NCI-H226 (cell line): ENCODE measurements at places on chromosomes 6 and 20.

- no peak for DNase-seq
These were observed 8.4 kb upstream of the OPRM1 start for GRCh38 chr6:154030646-154031045.

DNA sequence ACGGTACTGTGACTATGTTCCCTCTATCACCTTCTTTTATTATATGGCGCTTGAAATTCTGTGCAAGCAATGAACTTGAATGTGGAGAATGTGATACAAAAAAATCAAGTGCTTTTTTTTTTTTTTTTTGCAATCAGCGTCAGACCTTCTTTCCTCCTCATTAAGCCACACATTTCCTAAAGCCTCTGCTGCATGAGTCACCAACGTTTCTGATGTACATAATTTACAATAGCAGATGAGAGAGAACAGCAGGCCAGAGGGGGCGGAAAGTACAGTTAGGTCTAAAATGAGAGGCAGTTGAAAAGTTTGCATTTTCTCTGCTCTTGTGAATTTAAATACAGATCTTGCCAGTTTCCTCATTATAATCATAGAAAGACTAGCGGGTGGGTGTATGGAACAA, 114.6 kb upstream of the RIPOR2 start:
- no peak for DNase-seq

DNA sequence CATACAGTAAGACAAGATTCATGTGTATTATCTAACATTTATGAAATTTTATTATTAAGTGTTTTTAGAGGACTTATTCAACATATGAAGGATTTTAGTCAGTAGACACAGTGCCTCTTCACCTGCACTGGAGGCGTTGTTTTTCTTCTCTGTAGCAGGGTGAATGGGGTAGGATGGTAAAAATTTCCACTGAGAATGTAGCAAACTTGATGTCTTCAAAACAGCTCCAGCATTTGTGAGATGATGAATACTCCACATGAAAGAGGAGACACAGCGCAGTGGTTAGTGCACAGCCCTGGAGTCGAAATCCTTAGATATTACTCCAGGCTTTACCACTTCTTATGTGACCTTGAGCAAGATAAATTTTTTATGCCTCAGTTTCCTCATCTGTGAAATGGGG, 110.5 kb upstream of the AHI1 start:
- no peak for DNase-seq

DNA sequence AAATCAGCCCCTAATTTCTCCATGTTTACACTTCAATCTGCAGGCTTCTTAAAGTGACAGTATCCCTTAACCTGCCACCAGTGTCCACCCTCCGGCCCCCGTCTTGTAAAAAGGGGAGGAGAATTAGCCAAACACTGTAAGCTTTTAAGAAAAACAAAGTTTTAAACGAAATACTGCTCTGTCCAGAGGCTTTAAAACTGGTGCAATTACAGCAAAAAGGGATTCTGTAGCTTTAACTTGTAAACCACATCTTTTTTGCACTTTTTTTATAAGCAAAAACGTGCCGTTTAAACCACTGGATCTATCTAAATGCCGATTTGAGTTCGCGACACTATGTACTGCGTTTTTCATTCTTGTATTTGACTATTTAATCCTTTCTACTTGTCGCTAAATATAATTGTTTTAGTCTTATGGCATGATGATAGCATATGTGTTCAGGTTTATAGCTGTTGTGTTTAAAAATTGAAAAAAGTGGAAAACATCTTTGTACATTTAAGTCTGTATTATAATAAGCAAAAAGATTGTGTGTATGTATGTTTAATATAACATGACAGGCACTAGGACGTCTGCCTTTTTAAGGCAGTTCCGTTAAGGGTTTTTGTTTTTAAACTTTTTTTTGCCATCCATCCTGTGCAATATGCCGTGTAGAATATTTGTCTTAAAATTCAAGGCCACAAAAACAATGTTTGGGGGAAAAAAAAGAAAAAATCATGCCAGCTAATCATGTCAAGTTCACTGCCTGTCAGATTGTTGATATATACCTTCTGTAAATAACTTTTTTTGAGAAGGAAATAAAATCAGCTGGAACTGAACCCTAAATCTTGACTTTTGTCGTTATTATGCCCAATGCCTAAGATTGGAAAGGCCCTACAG, 4.5 kb downstream of the SOX4 start:
- no peak for DNase-seq

GRCh38 chr6:22966691-22967422, 397.5 kb downstream of the HDGFL1 start:
- DNase-seq = no peak

DNA sequence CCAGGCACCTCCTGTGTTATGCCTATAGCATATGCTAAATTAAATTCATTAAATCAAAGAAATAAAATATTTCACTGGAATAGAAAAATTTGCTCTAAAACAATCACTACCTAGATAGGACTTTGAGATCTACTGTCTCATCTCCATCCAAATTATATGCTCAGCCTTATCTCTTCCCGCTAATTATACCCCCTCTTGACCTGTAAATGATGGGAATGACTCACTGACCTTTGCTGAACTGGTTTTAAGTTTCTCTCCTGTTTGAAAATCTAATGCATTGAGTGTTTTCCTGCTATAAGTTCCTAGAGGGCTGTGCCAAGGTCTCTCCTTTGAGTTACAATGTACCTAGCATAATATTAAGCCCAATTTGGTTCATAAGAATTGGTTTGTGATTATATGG, 110.1 kb downstream of the BMP2 start:
- no peak for DNase-seq

GRCh38 chr6:139904158-139904533, 529.7 kb upstream of the CITED2 start:
- DNase-seq = no peak

DNA sequence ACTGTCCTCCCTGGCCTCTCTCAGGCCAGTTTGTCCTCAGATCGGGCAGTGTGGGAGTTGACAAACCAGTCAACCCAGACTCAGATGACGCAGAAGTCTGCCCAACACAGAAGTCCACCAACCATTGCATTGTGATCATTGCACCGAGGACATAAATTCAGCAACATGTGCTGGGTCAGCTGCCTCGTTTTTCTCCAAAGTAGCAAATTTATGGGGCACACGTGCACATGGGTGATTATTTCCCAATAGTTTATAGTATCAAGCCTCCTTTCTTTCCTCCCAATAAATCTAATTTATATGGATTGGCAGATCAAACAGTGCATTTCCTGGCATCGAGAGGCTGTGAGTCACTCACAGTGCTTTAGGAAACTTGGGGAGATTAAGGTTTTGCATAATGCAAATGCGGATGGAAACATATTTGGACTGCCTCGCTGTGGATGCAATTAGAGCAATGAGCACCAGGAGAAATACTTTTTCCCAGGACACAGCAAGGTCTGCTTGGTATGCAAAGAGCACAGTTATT, 413.7 kb upstream of the SULF2 start:
- no peak for DNase-seq

- no peak for DNase-seq
These were observed 207.6 kb downstream of the ISM1 start for GRCh38 chr20:13428684-13429083.

DNA sequence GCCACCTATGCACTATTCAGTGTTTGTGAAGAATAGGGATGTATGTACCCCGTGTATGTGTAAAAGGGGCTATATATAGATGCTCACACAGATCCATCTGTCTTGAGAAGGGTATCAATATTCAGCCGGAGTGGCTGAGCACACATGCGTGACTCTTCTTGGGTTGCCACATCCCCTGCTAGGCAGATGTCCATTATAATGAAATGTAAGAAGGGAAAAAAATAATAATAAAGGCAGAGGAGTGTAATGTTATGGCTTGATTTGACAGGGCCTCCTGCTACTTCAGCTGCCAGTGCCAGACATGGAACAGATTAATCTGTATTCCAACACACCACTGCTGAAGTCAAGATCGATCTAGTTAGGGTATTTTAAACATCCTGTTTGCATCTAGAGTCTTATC, 74.2 kb upstream of the VSTM2L start:
- DNase-seq = no peak

GRCh38 chr20:50745634-50746137, 14.3 kb downstream of the PARD6B start:
- DNase-seq = no peak

DNA sequence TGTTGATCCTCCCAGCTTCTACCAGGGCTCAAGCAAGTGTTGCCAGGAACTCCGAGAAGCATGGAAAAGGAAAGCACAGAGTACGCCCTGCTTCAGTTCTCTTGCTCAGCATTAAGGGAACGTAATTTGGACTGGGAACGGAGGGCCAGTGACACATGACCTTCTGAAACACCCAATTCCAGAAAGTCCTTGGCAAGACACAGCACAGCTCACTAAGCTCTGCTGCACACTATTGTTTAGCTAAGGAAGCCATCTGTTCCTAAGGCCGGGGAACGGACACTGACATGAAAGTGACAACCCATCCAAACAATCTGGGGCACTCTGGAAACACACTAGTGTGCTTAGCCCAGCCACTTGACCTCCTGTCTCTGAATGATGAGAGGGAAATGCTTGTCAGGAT, 56.9 kb upstream of the NXT1 start:
- DNase-seq = no peak

DNA sequence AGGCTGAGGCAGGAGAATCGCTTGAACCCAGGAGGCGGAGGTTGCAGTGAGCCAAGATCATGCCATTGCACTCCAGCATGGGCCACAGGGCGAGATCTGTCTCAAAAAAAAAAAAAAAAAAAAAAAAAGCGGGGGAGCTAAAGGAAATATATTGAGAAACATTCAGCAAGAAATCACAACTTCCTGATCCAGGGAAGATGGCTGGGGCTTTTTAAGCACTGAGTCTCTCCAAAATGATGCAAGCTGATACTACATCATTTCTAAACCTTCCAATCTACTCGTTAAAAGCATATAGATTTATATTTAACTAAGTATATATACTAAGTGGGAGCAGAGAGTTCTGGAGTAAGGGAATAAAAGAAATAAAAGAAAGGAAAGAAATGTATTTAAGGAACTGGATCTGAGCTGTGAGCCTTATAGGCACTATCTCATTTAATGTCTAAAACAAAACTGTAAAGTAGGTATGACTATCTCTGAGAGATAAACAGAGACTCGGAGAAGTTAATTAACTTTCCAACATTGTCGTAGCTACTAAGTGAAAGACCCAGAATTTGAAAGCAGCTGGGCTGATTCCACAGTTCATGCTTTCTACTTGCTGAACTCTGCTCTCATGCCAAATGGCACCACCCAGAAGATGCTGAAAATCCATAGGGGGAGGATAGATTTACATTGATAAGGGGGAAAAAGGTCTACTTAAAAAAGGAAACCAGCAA, 215.0 kb upstream of the MARCKS start:
- no peak for DNase-seq

GRCh38 chr6:87287251-87287650, 35.1 kb upstream of the SMIM8 start:
- DNase-seq = no peak

DNA sequence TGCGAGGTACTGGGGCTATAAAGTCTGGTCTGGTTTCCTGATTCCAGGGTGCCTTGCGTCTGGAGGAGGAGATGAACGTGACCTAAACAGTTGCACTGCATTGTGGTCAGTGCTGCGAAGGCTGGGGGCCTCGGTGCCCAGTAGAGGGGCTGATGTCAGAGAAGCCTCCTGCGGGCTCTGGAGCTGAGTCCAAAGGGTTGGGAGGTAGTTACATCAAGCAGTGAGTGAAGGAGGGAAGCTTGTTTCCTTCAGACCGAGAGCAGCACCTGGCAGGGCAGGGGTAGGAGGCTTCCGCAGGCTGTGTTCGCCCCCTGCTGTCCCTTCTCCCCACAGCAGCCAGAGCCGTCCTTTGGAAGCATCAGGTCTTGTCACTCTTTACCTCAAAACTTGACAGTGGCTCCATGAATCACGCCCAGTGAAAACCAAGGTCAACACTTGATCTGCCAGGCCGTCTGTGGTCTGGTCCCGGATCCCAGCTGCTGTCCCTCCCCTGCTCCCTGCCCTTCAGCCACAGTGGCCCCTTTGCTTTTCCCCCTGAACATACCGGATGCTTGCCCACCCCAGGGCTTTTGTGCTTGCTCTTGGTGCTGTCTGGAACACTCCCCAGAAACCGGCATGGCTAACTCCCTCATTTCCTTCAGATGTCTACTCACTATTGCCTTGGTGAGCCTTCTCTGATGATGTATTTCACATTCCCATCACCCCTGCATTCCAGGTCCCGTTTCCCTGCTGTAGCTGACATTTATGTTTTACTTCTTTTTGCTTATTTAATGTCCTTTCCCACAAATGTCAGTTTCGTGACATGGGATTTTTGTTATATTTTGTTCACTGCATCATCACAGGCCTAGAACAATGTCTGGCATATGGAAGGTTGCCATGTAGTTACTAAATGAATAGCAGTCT, 7.0 kb downstream of the DYNLRB1 start:
- DNase-seq = no peak

GRCh38 chr6:85468326-85468725, 18.4 kb downstream of the NT5E start:
- DNase-seq = no peak

GRCh38 chr20:61279621-61280150, 27.6 kb downstream of the CDH4 start:
- no peak for DNase-seq
